T-helper 2 cell (primary cell): ENCODE measurements at places on chromosomes 2 and 18.

GRCh38 chr2:23159746-23160405 is 225.1 kb upstream of the KLHL29 start:
- DNase-seq = no peak

DNA sequence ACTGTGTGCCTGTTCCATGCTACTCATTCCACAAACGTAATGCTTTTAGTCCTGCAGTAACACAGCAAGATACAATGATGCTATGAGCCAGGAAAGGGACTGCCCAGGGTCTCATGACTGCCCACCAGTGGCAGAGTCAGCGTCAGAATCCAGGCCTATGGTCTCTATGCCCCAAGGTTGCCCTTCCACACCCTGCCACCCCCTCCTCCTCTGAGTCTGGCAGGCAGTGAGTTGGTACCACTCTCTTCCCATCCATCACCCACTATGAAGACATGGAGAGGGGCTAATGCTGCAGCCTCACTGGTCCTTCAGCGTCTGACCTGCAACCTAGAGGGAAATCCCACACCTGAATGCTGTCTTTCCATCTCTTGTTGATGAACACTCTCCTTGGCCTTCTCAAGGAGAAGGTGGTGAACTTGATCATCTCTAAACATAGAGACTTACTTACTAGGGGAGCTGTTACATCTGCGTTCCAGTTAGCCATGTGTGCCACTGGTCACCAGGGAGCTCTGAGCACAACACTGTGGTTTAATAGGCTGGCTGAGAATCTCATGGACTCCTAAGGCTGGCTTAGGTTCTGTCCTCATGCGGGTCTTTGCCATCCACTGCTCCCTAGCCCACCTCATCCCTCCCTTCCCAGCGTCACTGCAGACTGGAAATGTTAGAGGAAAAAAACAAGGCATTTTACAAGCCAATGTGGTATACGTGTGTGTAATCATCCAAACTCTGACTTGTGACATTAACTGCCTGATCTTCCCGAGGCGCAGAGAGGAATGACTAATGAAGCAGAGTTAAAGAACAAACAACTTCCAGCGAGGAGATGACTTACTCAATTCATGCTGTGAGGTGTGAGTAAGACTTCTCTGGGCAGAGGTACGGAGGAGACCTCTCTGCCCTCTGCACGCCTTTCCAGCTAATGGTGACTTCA is 28.8 kb downstream of the STEAP3 start:
- no peak for DNase-seq

DNA sequence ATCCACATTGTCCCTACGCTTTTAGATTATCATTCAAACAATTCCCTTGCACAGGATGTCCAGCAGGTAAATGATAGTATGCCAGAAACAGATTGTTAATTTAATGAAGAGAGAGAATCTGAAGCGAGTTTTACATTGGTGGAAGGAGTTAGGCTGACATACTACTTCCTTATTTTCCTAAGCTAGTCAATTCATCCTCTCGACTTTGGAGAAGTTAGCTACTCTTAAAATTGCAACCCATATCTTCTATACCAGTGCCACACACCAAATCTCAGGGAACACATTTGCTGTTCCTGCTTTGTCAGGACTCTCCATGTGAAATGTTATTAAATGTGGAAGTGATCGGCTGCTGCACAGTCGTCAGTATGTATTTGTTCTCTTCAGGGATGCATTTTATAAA is 249.2 kb downstream of the NAPG start:
- DNase-seq = no peak

DNA sequence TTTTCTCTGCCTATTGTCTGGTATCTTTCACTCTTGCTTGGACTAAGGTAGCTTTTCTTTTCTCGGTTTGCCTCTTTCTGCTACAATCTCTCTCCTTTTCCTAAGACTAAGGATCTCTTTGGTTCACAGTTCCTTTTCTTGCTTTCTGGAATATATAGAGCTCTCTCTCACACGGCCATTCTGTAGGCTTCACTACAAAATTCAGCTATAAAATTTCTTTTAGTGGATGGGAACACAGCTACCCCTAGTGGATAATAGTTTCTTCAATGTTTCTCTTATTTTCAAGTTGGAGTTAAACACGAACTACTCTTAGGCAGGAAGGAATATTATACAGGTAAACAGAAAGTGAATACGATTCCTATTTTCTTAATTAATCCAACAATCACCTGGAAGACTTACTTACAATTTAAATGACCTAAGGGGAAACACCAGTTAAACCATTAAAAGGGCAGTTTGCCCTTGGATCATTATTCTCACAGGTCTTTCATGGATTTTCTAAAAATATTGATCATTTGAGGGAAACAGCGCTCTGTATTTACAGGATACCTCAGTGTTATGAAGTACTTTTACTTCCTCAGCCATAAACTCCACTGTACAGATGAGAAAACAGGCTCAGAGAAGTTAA is 140.5 kb downstream of the LRP2 start:
- no peak for DNase-seq

GRCh38 chr2:211035548-211036185 is 479.3 kb downstream of the CPS1 start:
- no peak for DNase-seq
